Lung microvascular endothelial cell (primary cell): ENCODE measurements at places on chromosomes 7 and 10.

DNA sequence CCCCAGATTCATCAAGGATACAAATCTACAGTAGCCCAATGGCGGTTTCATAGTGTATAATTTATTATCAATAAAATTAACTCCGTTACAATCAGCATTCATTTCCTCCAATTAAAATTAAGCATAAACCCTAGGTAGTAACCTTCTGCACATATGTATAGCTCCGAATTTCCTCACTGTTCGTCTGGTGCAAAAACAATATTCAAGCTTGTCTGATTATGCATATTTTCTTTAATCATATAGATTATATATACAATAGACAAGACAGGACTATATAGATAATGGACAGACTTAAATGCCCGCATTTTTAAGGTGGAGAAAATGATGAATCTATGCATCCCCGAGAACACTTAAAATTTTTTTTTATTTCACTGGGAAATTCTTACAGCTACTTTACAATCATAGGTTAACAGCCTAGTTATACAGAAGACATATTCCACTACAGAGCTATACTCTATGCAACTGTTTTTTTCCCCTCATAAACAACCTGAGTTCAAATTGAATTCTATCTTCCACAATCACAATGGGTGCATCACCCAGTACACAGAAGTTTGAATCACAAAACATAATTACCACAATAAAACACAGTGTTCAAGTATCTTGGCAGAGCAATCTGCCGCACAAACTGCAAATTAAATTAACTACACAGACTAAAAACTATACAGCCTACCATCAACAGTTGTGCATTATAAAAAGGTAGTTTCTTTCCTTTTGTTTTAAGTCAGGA, 2.6 kb downstream of the HOXA9 start:
- no peak for DNase-seq

- peak; percentile 49 for DNase-seq
These were observed 53.0 kb upstream of the PPP1R17 start for GRCh38 chr7:31633894-31634494.

DNA sequence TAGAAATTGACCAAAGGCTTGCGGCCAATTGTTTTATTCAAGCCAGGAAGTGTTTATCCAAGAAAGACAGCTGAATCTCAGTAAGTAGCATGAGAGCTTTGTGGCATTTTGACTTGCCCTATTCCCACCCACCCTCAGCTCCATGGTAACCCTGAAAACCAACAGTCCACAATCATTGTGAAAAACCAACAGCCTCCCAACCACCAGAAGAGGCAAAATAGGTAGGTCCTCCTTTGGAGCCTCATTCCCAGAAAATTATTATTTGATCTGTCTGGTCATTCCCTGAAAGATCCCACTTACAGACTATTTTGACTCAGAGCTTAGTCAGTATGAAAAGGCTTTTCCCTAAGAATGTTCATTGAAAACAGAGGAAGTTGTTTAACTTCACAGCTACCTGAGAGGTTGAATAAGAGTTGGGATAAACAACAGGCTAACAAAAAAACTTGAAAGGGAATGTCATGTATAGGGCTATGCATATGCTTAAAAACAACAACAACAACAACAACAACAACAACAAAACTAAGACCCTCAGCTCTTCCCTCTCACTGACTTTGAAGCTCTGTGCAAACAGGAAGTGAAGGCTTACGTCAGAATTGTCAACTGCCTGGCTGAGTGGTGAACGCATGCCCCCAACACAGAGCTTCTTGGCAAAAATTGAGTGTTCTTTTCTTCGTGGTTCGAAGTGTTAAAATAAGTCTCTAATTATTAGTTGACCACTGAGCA, 11.2 kb downstream of the KPNA7 start:
- DNase-seq: peak; percentile 40

DNA sequence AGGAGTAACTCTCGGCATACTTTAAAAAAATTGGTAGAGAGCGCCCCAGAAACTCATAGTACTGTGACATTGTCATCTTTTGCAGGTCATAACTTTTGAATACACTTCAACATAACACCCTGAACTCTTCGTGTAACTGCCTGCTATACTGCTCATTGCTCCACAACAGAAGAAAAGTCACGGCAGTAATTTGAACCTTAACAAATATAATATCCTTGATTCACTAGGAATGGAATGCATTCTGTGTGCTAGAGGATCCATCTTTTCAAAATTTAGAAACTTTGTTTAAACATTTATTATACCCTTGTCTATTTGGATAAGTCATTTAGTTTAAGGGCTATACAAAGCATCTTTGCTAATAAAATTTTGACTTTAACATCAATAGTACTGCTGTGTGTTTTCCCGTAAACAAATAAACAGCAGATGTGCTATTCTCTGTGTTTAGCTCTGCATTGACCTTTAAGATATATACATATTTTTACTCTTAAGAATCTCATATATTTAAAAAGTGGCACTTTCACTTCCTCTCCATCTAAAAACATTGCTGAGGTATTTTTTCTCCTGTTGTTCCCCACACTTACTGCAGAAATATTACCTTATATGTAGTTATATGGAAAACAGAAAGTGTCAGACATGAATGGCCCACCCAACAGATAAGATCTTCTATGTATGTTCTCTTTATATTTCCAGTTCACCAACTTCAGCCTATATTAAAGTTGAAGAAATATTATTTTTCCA, 217.6 kb upstream of the TMEM229A start:
- DNase-seq: no peak

DNA sequence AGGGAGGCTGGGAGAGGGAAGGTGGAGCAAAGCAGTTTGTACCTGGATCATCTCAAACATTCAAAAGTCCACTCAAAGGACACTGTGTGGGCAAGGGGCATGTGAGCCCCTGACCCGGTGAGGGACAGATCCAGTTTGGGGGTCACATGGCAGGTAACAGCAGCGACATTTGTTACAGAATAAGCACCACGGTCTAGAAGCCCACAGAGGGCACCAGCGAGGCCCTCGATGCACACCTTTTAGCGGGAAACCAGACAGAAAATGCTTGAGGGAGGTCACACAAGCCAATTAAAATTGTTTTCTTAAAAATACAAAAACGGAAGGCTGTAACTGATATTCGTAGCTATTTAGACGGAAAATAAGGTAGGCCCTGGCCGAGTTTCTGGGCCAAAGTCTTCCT, 144.4 kb downstream of the ZMYND11 start:
- no peak for DNase-seq

- no peak for DNase-seq
These were observed at the start of the genes DYDC1 and DYDC2 for GRCh38 chr10:80356563-80356988. Gene DYDC1 (minus strand): TSS chr10:80356755. CDS start chr10:80352601, 4,154 bp downstream. Gene DYDC2 (plus strand): TSS chr10:80356781. CDS start chr10:80362444, 5,663 bp downstream.

DNA sequence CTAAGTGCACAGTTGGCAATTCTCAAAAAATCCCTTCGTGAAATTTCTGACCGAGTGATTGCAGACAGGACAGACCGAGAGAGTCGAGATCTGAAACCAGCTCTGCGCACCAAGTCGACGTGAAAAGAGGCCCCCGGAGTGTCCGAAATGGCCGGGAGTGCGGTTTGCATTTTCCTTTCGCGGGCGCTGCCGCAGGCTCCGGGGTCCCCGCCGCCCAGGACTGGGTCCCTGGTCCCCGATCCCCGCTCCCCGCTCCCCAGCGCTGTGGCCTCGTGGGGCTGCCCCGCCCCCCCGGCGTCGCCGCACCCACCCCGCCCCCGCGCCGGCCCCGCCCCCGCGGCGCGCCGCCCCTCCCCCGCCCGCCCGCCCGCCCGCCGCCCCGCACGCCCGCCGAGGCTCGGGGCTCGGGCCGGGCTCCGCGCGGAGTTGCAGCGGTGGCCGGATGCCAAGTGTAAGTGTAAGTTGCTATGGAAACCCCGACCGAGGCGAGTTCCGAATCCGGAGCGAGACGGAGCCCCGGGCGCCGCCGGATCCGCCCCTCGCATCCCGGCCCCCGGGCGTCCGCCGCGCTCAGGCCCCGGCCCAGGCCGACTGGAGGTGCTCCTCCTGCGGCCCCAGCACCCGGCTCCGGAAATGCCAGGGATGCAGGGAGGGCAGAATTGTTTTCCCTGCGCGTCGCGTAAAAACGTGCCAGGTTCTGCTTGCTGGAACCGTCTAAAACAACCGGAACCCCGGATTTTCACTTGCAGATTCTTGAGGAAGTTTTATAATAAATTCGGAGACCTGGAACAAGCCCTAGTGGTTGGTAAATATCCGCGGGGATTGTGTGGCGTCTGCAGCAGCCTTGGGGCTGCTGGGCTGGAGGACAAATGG, 4.6 kb downstream of the BMI1 start:
- DNase-seq: peak; percentile 77

GRCh38 chr7:2969398-2970306, 74.0 kb downstream of the CARD11 start:
- no peak for DNase-seq

- DNase-seq: no peak
These were observed 52.1 kb downstream of the ADRB1 start for GRCh38 chr10:114095559-114096337.

DNA sequence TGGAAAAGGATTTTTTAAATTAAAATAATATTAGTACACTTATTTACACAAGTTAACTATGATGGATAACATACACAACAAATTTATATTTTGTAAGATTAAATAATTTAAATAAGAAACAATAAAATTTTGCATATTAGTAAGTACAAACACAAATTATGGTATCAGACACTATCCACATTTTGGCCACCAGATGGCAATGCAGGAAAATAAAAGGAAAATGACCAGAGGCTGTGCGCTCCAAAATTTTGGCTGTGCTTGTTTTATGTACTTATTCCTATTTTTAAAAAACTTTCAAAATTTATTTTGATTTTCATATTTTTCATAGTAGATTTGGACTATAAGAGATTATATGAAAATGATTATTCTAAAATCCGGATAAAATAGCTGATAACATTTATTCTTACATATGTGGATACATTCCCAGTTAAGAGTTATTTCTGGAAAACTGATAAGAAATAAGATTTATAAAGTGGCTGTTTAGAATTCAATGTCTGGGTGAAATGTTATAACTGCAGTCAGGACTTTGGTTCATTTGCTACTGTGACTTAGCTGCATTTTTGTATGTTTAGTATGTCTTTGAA, 274.7 kb upstream of the HGF start:
- peak; percentile 76 for DNase-seq

GRCh38 chr7:81607987-81608386, 161.9 kb downstream of the HGF start:
- no peak for DNase-seq

- no peak for DNase-seq
These were observed 7.7 kb downstream of the TMEM273 start for GRCh38 chr10:49180444-49180860.

DNA sequence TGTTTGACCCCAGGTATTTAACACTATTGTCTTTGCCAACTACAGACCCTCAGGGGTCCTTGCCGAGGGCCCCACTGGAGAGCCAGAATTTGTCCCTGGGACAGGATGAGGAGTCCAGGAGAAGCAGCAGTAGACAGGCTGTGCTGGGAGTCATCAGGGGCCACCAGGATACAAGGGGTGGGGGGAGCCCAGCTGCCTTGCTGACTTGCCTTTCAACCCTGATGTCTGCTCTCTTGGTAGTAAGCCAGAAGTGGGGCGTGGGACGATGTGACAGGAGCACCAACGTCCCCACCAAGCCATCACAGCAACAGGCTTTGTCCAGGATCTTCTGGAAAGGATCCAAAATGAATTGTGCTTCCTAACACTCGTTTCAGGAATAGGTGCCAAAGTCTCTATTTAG, 62.4 kb upstream of the CDCA7L start:
- no peak for DNase-seq

DNA sequence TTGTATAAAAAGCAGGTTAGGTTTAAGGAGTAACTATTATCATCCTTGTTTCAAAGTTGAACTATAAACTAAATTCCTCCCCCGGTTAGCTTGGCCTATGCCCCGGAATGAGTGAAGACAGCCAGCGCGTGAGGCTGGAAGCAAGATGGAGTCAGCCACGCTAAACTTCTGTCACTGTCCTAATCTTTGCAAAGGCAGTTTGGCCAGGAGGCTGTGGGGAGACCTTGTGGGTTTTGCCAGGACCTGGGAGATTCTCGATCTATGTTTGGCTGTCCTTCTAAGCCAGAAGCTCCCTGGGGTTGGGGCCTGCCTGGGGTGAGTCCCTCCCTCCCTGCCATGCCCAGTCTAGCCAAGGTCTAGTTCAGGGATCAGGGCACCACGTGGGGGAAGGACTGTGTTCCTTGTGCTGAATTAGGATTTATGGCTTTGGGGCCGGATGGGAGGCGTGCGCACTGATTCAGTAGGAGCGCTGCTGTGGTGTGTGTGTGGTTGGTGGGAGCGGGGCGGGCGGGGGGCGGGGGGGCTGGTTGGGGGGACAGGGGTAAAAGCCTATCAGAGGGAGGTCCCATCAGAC, 871 bp upstream of the GTF2IRD1 start:
- DNase-seq: peak; percentile 15

DNA sequence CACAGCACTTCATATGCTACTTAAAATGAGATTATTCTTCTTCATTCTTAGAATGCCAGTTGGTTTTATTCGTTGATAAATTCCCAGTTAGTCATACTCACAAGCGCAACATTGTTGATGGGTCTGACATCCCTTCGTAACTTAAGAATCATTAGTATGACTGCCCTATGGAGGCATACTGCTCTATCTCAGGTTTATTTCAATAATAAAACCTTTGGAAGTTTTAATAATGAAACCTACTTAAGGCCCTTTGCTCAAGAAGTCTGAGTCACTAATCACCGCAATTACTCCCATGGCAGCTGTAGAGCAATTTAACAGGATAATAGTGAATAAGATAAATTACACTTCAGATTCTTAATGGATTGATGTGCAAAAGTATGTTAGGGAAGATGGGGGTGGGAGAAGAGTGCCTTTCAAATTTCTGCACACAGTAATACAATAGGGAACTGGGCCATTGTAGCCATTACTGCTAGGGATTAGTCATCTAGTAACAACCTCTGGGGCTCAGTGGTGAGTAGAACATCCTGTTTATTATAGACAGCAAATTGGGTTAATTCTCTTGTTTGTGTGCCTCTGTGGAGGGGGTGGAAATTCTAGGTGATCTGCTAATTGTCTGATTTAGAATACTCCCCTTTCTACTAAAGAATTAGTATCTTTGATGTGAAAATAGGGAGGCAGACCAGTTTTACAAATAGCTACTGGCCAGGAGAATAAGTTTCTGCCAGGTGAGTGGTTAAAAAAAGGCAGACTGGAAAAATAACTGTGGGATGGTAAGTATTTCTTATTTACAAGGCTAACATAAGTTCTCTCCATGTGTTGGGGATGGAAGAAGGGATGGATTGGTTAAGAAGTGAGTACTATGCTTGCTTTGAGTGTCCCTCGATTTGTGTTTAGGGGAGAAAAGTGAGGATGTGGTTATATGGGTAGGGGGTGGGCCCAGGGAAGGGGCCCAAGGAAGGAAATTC, 74.5 kb upstream of the VKORC1L1 start:
- peak; percentile 95 for DNase-seq

DNA sequence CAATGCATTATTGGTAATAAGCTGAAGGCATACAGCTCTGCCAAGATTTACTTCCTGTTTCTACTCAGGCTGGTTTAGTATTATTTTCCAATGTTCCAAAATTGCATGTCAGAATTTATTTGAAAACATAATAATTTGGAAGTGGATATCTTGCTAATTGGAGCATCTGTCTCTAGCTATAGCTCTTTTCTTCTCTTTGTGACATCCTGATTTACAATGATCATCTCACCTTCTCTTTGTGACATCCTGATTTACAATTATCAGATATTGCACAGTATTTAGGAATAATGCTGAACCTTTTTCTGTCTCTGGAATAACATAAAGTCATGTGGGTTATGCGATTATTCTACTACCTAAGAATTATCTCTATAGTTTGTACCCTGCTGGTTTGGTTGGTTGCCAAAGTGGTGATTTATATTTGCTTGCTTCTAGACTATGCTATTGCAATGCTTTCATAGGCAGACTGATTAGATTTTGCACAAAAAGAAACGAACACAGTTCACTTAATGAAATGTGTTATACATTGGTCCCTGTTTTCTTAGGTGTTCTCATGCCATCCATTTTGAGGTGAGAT, 44.3 kb upstream of the CABCOCO1 start:
- peak; percentile 8 for DNase-seq
